Stimulated activated naive CD8-positive, alpha-beta T cell treated with anti-CD3 and anti-CD28 coated beads, Interleukin-15, amount 100 ng/mL, for 72 hours (primary cell): ENCODE measurements at places on chromosomes 1 and 21.

DNA sequence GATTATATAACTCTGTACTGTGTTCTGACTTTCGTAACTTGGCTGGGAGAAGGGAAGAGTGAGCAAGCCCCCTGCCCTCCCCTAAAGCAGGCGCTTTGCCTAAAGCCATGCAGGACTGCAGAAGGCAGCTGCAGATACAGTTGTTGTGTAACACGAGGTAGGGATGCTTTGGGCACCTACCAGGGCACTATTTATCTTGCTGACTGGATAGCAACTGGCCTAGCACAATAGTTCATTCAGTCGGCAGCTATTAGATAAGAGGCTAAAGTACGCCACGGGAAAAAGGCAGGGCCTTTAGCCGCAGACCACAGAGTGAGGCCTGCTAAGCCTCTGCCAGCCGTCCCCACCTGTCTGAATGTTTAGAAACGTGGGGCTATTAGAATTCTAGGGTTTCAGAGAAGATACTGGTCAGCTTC, 80.9 kb downstream of the TTC3 start:
- DNase-seq: no peak

GRCh38 chr1:169091480-169091941, 15.0 kb upstream of the ATP1B1 start:
- no peak for DNase-seq

- DNase-seq: no peak
Observed at GRCh38 chr1:226568077-226568831, 19.7 kb downstream of the STUM start.

- no peak for DNase-seq
Observed at GRCh38 chr1:160267284-160267991, 5.1 kb upstream of the DCAF8 start.

DNA sequence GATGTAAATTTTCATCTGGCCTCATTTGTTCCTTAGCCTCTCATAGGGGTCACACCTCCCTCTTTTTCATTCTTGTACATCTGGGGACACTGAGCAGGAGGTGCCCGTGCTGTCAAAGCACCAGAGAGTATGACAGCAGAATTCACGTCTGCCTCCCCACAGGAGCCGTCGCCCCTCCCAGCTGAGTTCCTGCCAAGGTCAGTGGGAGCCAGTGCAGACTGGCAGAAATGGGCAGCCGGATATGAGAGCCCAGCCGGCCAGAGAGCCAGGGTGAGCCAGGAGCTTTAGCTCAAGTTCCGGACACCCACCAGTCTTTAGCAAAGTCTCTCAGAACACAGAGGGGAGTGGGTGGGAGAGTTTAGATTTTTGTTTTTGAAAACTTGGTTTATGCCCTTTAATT, 21.9 kb downstream of the GPR137B start:
- no peak for DNase-seq

GRCh38 chr1:29271724-29272123, 35.4 kb downstream of the PTPRU start:
- DNase-seq: no peak

- no peak for DNase-seq
Observed at GRCh38 chr1:41919131-41919530, 409 bp upstream of the HIVEP3 start.

DNA sequence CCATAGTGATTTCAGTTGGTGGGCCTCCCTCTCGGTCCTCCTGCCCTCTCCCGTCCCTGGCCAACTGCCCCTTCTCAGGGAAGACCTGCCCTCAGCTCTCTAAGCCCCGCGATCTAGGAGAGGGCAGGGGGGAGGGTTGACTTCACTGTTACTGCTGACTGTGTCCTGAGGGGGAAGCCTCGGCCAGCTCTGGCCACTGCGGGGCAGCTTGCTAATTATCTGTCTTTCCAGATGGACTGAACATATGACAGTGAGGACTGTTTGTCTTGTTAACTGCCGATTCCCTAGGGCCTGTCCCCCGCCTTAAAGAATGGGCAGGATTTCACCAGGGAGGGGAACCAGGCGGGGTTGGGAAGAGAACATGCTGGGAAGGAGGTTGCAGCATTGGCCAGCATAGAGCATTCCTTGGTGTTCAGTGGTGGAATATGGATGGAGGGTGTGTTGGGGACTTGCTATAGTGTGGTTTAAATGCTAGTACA, 22.9 kb downstream of the NIPAL3 start:
- DNase-seq: no peak

DNA sequence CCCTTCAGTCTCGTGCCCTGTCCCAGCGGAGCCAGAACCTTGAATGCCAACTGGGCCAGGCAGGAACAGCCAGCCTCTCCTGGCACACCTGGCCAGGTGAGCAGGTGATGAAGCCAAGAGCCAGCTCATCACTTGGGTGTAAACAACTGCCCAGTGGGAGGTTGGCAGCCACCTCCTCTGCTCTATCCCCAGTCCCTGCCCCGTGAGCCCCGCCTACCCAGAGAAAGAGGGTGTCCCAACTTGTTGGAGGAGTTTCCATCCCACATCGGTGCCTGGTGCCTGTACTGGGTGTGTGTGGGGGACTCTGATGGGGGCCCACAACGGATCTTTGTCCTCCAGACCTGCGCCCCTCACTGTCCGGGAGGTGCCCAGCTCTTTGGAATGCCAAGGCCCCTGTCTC, 17.8 kb upstream of the FAM131C start:
- DNase-seq: no peak

GRCh38 chr1:178271471-178271870, 177.6 kb downstream of the RASAL2 start:
- no peak for DNase-seq

- no peak for DNase-seq
Observed at GRCh38 chr1:62218604-62219003, 24.0 kb downstream of the L1TD1 start.

GRCh38 chr1:184889166-184889565, 85.1 kb downstream of the NIBAN1 start:
- no peak for DNase-seq

GRCh38 chr1:9037476-9038337, 11.5 kb upstream of the SLC2A7 start:
- DNase-seq: no peak

DNA sequence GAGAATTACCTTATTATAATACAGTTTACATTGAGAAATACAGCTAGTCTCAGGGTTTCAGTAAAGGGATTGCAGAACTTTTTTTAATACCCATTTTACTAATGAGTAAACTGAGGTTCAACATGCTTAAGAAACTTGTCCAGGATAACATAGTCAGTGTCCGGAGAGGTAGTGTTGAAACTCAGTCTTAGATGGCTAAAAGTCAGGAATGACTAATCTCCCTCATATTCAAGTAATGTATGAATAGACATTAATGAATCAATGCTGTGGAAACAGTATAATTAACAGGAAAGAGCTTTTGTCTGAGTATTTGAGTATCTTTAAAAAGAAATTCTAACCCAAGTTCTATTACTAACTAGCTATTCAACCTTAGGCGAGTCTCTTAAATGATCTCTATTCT, 397.6 kb downstream of the PLA2G4A start:
- no peak for DNase-seq

DNA sequence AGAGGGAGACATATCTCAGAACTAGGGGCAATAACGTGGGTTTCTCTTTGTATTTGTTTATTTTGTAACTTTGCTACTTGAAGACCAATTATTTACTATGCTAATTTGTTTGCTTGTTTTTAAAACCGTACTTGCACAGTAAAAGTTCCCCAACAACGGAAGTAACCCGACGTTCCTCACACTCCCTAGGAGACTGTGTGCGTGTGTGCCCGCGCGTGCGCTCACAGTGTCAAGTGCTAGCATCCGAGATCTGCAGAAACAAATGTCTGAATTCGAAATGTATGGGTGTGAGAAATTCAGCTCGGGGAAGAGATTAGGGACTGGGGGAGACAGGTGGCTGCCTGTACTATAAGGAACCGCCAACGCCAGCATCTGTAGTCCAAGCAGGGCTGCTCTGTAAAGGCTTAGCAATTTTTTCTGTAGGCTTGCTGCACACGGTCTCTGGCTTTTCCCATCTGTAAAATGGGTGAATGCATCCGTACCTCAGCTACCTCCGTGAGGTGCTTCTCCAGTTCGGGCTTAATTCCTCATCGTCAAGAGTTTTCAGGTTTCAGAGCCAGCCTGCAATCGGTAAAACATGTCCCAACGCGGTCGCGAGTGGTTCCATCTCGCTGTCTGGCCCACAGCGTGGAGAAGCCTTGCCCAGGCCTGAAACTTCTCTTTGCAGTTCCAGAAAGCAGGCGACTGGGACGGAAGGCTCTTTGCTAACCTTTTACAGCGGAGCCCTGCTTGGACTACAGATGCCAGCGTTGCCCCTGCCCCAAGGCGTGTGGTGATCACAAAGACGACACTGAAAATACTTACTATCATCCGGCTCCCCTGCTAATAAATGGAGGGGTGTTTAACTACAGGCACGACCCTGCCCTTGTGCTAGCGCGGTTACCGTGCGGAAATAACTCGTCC, 1.3 kb upstream of the OLIG2 start:
- no peak for DNase-seq

DNA sequence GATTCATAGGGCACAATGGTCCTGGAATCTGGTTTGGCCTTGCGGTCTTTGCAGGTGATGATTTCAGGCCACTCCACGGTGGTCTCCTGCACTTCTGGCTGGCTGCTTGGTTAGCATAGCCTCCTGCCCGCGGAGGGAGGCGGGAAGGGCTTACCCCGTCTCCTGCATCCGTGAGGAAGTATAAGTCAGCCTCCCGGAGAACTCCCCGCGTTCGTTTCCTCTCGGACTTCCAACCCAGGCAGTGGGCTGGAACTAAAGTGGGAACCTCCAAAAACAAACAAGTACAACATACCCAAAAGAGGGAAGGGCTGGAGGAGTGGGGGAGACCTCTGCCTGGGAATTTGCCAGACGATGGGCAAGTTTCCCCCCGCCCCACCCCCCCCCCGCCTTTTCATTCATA, 939 bp upstream of the CCN1 start:
- DNase-seq: no peak

DNA sequence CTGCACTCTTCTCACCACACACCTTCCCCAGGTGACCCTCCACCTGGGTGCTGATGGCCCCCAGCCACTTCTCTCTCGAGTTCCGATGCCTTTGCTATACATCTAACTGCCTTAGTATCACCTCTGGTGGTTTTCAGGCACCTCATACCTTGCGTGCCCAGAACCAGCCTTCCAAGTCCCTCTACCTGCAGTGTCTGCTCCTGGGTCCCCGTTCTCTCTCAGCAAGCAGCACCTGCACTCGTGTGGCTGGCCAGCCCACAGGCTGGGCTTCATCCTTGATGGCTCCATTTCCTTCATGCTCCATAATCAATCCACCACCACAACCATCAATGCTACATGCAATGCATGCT, 49.2 kb upstream of the EDN2 start:
- DNase-seq: no peak

- peak; percentile 29 for DNase-seq
Observed at GRCh38 chr1:113874012-113874879, 2.7 kb upstream of the PTPN22 start.

- no peak for DNase-seq
Observed at GRCh38 chr1:75085931-75086330, 48.3 kb upstream of the LHX8 start.

- no peak for DNase-seq
Observed at GRCh38 chr1:9805006-9805508, 18.7 kb downstream of the CLSTN1 start.

GRCh38 chr1:231642618-231643017, 16.0 kb downstream of the DISC1 start:
- DNase-seq: no peak

- no peak for DNase-seq
Observed at GRCh38 chr1:54738244-54738643, 22.6 kb downstream of the TTC4 start.

DNA sequence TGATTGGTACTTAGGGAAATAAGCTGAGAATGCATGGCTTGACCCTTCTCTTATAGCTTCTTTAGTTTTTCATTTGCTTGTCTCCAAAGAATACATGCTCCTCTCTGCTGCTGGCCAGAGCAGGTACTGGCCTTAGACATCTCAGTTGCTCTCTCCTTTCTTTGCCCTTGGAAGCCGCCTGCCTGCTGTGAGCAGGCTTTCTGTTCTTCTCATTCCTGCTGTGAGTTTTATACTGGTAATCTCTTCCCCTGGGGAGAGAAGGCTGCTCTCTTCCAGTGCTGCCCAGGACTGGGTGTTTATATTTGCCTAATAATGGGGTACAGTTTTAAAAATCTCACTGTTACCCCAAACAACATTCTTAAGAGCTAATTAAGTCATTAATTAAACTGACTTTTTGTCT, 323.5 kb upstream of the LRRC7 start:
- no peak for DNase-seq

DNA sequence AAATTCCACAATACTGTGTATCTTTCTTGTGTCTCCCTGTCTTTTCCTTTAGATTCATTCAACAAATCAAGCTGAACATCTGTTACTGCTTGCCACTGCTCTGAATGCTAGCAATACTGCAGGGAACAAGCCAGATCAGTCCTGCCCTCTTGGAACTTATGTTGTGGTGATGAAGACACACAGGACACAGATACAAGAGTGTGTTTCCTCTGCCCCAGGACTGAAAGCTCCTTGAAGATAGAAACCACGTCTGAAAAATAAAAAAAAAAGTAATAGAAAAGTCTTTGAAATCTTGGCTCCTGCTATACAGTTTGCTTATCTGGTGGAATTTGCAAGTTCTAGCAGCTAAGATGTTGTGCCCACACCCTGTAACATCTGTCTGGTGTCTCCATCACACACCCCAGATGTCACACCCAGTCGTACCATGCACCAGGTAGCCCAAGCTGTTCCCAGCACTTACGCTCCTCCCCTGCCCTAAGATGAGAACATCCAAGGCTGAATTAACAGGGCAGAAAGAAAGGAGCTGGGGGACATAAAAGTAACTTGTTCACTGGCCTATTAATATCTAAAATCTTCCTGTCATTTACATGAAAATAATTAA, 80.2 kb upstream of the GALNT2 start:
- DNase-seq: no peak

DNA sequence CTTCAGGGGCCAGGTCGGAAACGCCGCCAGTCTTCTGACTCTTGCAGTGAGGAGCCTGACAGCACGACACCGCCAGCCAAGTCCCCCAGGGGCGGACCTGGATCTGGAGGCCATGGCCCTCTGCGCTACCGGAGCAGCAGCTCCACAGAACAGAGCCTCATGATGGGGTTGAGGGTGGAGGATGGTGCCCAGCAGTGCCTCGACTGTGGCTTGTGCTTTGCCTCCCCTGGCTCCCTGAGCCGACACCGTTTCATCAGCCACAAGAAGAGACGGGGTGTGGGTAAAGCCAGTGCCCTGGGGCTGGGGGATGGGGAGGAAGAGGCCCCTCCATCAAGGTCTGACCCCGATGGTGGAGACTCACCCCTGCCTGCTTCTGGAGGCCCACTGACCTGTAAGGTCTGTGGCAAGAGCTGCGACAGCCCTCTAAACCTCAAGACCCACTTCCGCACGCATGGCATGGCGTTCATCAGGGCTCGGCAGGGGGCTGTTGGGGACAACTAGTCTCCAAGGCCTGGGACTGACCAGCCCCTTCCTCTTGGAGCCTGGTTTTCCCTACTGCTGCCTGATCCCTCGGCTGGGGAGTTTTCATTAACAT, 8.7 kb downstream of the ZNF687 start:
- DNase-seq: no peak
